ENCODE measurements at places on chromosomes 13 and 19.

DNA sequence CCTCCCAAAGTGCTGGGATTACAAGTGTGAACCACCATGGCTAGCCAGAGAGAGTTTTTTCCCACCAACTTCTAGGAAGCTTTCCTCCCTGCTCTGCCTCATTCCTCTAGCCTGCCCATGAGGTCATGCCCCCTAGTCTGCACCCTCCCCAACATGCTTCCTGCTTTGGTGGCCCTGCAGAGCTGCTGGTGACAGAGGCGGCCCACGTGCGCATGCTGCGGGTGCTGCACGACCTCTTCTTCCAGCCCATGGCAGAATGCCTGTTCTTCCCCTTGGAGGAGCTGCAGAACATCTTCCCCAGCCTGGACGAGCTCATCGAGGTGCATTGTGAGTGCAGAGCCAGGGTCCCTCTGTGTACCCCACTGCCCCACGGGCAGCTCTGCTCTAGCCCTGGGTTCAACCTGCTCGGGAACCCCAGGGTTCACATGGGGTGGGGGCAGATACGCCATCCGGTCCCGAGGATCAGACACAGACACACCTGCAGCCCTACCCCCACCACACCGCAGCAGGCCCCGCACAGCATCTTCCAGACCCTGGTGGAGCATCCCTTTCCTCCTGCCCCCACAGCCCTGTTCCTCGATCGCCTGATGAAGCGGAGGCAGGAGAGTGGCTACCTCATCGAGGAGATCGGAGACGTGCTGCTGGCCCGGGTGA, 18.9 kb downstream of the ARHGEF1 start:
- no peak for DNase-seq

DNA sequence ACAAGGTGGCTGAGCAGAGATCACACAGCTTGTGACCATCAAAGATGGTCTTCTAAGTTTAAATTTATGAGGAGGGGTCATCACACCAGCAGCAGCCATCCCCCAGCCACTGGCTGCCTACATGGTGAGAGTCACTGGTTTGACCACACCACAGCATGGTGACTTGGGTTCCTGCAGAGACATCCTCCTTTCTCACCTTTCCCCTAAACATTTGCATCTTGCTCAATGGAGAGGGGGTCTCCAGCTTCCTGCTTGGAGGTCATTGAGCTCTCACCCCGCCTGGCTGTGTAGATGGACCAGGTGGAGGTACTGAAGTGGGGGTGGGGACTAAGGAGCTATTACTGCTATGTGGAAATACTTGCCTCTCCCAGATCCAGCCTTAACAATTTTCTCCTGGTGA, 247.6 kb upstream of the ARGLU1 start:
- DNase-seq: no peak

DNA sequence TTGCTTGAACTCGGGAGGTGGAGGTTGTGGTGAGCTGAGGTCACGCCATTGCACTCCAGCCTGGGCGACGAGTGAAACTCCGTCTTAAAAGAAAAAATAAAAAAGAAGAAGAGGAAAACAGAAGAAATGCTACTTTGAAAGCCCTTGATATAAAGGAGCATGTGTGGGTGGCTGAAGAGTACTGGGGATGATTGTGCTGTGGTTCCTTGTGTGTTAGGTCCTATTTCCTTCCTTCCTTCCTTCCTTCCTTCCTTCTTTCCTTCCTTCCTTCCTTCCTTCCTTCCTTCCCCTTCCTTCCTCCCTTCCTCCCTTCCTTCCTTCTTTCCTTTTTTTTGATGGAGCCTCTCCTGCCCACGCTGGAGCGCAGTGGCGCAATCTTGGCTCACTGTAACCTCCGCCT, 14.3 kb downstream of the WDR88 start:
- DNase-seq: no peak

- DNase-seq: no peak
These were observed 55.9 kb downstream of the ATP7B start for GRCh38 chr13:51955281-51955771.

DNA sequence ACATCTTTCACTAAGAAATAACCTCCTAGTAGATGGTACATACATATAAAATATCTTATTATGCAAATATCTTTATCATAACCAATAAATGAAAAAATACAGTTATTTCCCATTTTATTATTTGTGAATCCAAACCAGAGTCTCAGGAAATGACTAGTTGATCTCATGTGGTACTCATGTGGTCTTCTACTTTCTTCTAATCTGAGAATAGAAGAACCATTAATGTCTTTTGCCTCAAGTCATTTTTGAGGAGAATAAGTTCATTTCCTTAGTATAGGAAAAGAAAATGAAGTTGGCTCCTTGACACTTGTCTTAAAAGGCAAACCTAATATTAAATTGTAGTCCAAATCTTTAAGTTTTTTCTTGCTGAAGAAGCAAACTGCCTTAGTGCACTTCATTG, 106.7 kb downstream of the EDNRB start:
- DNase-seq: no peak
